ENCODE measurements at places on chromosomes 4 and X.

DNA sequence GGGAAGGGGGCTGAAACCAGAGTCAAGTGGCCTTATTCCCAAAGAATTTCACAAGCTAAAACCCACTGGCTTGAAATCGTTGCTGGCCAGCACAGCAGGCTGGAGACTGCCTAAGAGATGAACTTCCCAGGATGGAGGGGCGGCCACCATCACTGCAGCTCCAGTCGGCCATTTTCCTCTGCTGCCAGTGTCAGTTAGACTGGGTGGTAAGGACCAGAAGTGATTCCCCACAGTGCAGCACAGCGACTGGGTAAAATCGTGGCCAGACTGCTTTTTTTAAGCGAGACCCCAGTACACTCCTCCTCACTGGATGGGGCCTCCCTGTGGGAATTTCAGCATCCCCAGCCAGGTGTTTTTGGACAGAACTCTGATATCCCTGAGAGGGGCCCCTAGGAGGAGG is 428.0 kb downstream of the SPIN4 start:
- DNase-seq: no peak

DNA sequence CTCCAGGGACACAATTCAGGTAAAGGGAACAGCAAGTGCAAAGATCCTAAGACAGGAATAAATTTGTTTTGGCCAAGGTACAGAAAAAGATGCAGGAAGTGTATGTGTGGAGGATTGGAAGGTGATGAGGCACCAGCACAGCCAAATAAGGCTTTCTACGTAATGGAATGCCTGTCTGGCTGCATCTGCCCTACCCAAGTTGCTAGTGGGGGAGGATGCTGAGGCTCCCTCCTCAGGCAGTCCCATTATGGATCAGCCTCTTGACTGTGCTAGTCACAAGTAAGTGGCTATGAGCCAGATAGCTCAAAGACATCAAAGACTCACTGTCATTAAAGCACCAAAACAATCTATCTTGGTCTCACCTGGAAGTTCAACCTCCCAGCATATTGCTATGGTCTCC is 300.9 kb upstream of the FAT4 start:
- no peak for DNase-seq

DNA sequence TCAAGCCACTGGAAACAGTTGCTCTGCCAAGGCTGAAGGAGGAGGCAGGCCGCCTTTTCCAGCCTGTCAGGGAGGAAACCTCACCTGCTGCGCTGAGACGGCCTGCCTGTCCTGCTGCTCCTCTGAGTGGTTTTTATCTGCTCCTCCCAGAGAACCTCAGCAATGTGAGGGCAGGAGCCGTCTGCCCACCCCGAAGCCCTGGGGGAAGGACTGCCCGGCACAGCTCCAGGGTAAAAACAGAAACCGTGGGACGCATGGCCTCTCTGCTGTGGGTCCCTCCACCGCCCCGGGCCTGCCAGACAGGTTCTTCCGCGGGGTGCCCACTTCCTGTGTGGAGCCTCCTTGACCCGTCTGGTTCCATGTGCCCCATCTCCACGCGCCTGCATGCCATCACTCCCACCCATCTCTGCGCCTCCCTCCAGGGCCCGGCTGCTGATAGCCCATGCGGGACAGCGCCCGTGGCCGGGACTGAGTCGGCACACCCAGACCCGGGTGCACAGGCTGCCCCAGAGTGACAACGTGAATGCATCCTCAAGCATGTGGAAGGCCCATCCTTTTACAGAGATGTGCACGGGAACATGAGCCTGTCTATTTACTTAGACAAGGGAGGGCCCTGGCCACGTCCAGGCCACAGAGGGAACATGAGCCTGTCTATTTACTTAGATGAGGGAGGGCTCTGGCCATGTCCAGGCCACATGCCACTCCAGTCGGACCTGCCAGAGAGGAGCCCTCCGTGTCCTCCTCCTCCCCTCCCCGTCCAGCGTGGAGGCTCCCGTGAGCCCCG is 4.0 kb upstream of the SLC49A3 start:
- DNase-seq: no peak

DNA sequence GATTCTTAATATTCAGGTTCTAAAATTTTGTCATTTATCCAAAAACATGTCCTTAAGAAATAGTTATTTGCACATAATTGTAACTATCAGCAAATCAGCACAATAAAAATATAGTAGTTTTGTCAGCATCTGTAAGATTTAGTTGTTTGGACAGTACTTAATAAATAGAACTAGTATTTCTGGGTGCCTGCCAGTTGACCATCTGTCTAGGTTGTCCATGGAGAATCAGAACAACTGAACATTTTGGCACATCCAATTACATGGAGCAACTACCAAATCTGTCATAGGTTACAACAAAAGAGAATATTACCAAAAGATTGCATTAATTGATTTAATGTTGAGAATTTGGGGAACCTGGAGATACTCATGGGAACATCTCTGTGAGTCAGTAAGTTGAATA is 305.5 kb upstream of the TACR3 start:
- no peak for DNase-seq

DNA sequence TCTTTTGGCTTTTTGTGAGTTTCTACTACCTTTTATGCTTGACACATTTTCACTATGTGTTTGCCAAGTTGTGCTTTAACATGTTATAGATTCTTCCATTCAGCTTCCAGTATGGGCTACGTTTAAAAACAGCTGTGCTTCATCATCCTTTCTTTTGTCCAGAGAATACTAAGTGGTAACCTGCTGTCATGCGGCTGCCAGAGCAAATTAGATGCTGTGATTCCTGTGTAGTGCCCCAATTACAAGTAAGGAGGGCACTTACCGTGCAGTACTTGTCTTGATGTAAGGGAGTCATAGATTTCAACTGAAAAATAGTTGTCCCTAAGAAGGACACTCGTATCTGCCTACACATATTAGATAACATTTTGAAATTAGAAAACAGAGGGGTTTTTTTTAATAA is 531.8 kb upstream of the GALNTL6 start:
- no peak for DNase-seq

DNA sequence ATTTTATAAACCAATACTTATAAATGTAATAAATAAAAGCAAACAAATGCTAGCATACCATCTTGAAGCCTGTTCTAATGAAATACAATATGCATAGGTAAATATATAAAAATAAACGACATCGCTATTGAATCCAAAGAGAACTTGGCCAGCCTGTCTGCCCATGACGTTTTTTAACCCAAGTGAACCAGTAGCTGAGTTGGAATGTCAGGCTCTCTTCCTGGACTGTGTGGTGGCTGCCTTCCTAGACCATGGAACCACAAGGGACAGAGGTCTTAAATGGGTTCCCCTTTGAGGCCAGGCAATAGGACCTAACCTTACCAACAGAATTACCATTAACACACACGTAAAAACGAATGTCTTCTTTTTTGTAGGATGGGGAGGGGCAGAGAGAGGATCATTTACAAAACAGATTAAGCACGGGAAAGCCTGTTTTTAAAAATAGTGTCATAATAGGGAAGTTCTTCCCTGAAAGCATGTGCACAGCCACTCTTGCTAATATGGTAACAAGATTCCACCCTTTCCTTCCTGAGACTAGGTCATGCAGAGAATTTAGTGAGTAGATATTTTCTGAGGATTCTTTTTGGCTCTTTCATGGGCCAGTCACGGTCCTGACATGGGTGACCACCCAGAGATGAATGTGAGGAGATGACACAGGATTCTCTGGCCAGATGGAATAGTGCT is 69.4 kb upstream of the ACSL1 start:
- DNase-seq: peak; percentile 81

- no peak for DNase-seq
Measured at GRCh38 chr4:18057821-18058533, 36.4 kb upstream of the LCORL start.

- DNase-seq: peak; percentile 77
Measured at GRCh38 chrX:39936886-39937770, 160.6 kb downstream of the BCOR start.

DNA sequence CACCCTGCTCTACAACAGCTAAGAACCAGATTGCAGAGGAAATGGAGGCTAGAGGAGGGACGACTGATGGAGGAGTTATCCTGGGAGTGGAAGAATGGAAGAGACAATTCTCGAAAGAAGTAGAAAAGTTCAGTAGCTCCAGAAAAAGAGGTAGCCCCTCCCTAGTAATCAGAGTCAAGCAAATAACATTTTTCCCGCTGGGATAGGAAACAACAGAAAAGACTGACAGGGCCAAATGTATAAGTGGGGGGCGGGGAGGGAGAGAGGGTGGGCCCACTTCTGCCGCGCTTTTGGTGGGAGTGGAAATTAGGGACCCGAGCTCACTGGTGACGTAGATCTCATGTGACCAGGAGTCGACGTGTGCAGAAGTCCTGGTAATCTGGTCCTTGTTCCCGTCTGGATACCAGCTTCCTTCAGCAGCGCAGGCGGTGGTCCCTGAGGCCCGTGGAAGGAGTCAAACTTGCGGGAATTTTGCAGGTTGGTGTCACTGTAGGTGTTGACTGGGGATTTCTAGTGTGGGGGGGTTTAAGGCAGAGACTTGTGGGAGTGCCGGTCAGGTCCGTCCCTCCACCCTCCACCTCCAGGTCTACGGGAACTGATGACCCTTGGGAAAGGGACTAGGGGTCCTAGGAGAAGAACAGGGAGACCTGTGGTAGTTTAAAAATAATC is at the start of gene TCEAL9:
TSS of gene TCEAL9 (plus strand) at position 377 of the 669 bp plus-strand sequence. CDS start 1,179 bp downstream, outside the sequence.
- no peak for DNase-seq

DNA sequence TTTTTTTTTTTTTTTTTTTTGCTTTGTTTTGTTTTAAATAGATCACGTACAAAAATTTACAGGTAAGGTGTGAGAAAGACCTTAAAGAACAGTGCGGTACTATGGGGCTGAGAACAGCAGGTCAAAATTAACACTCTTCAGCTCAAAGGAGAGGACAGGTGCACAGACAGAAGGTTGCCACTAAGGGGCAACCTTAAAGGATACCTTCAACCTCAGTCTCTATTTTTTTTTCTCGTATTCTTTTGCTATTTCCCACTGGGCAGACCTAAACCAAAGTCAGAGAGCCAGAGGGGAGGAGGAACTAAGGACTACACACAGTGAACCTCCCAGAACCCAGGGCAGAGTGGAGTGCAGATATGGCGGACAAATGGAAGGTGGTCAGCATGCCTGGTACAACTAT is 1984.3 kb upstream of the IGFBP7 start:
- DNase-seq: no peak
